CD4-positive, alpha-beta T cell treated with Interleukin-2 at 100 ng/mL for 4 hours (primary cell): ENCODE measurements at places on chromosomes 1 and 21.

DNA sequence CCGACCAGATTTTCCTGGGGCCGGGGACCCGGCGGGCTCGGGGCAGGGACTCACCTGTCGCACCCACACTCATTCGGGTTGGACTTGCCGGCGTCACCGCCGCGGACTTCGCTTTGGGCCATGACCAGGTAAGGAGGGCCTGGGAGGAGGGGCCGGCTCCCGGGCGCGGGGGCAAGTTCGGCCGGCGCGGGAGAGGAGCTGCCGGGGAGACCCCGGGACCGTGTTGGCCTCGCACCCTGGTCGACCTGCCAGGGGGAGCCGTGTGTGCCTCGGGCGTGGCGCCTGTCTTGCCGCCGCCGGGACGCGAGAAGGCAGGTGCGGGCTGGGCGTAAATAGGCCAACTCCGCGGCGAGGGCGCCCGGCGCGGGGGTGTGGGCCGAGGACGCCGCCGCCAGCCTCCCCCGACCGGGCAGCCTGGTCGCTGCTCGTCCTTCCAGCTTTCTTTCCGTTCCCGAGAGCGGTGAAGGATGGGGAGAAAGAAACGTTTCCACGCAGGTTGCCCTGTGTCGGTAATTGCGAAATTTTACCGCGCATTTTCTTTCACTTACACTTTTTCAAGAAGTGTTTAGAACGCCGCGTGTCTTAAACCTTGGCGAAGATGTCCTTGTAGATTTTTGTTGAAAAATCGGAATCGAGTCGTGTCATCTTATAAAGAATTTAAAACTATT is 558 bp downstream of the USP1 start:
- DNase-seq: peak; percentile 20

DNA sequence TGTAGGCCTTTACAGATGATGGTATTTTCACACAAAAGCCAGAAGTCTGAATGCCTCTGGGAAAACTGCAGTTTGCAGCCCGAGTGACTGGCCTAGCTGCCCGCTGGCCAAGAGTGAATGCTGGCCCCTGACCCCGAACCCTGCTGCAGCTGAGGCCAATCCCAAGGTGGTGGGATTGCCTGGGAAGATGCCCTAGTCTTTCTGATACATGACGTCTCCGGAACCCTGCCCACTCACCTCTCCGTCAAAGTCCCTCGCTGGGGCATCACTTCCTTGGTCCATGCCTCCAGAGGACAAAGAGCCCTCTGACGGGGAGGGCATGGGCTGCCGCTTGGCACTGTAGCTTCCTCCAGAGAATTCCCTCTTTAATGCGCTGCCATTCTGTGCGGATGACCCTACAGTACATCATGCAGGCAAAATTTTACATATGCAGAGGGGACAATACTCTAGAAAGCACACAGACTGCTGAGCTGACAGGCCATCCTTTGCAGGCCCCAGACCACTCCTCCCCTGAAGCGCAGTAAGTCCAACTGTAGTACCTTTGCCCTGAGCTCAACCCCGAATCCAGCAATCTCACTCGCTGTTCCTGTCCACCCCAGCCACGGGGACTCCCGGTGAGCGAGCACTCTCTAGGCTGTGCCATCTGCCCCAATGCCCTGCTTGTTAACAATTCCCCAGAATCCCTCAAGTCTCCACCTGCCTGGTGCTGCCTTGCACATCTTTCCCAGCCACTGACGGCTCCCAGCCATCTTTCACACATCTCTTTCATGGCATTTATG is 54.7 kb downstream of the COQ8A start:
- DNase-seq: no peak

GRCh38 chr1:6365047-6365446 is 28.5 kb downstream of the ACOT7 start:
- DNase-seq: peak; percentile 50

- DNase-seq: no peak
These were observed 4.2 kb upstream of the GNL2 start for GRCh38 chr1:37599940-37600339.

DNA sequence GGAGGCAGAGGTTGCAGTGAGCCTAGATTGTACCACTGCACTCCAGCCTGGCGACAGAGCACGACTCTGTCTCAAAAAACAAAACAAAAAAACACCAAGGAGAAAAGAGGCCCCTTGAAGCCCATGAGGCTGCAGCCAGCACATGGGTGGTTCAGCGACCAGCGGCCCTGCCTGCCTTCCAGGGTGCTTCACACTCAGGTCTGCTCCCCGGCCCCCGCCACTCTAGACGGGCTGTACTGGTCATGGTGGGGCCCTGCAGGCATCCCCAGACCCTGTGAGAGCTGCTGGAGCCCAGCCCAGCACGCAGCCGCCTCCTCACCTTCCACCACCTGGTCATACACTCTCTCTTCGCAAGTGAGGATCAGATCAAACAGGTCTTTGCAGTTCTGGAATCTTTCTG is 4.1 kb upstream of the TMEM240 start:
- no peak for DNase-seq
